ENCODE measurements at places on chromosomes 11 and 22. TPM values are rescaled to one million over a fixed set of nuclear protein-coding genes. Genes with fewer than 3 reads are reported as not detected.

DNA sequence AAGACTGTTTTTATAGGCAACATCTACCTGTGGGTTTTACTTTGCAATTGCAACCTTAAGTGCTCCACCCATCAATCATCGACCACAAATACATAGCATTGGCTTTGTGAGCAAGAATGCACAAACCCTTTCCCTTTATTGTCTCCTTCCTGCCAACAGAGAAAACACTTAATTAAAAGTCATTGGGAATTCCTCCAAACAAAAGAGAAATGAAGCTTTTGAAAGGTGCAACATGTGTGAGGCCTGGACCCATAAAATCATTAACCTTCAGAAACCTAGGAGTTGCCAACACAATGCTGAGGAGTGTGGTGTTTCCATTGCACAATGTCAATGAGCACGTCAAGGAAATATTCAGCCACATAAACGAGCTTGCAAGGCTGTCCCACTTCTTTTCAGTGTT is 223.2 kb downstream of the BLID start:
- no peak overlapping the region for H3K4me3 ChIP-seq
- H3K27me3 ChIP-seq = no peaks in the 10 kb centered on the region
- no peak for DNase-seq
- no peaks in the 10 kb centered on the region for H3K4me1 ChIP-seq
- H3K27ac ChIP-seq = no peak overlapping the region
- no peaks in the 10 kb centered on the region for H3K36me3 ChIP-seq

- no peak overlapping the region for H3K4me3 ChIP-seq
- H3K27ac ChIP-seq = no peak overlapping the region
- no peaks in the 10 kb centered on the region for H3K36me3 ChIP-seq
Observed at GRCh38 chr11:133809569-133810491, 35.5 kb downstream of the SPATA19 start.

DNA sequence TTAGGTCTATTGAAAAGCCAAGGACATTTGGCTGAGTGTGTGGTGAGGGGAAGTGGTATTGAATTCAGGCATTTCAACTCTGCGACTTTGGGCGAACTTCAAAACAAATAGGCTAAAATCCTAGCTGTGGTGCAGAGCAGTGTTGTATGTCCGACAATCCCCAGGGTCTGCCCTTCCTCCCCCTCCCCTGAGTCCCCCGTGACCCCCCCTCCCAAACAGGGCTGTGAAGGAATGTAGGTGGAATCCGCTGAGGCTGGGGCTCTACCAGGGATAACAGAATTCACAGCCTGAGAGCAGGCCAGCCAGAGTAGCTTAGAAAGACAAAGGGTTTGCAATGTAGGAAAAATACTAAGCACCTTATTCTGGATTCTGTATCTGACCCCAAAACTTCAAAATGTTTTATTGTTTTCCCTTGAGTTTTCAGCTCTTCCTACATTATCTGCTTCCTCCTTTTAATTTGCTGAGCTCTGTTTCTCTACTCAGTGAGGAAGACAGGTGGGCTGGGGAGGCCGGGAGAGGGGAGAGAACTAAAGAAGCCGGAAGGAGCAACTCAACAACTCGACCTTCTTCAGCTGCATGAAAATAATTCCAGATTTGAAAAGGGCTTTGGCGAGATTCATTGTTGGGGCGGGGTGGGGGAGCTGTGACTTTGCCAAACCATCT is 315.2 kb downstream of the BLID start:
- no peaks in the 10 kb centered on the region for H3K27me3 ChIP-seq
- no peak overlapping the region for H3K4me3 ChIP-seq
- no peaks in the 10 kb centered on the region for H3K36me3 ChIP-seq
- no peak for DNase-seq
- no peak overlapping the region for H3K27ac ChIP-seq
- H3K4me1 ChIP-seq = no peaks in the 10 kb centered on the region

GRCh38 chr11:31369348-31370329 is at the start of the genes DCDC1 and DNAJC24:
Gene DCDC1, minus strand, starts transcription at chr11:31369739. Its CDS starts 41,459 bp downstream, at chr11:31328280.
Gene DNAJC24, plus strand, starts transcription at chr11:31369860. Its CDS starts 889 bp downstream, at chr11:31370749.
- peak; percentile 91 for DNase-seq
- peak within 1 kb of the TSS; percentile 79 for H3K27ac ChIP-seq
- H3K4me1 ChIP-seq = peaks cover 20% of the 10 kb centered on the region
- H3K36me3 ChIP-seq = no peaks in the 10 kb centered on the region
- H3K27me3 ChIP-seq = no peaks in the 10 kb centered on the region

GRCh38 chr11:47508240-47508957 is 44.5 kb downstream of the CELF1 start:
- peaks cover 4% of the 10 kb centered on the region for H3K36me3 ChIP-seq
- H3K27ac ChIP-seq = no peak overlapping the region
- H3K27me3 ChIP-seq = no peaks in the 10 kb centered on the region
- no peak for DNase-seq
- H3K4me1 ChIP-seq = peaks cover 51% of the 10 kb centered on the region
- H3K4me3 ChIP-seq = no peak overlapping the region

DNA sequence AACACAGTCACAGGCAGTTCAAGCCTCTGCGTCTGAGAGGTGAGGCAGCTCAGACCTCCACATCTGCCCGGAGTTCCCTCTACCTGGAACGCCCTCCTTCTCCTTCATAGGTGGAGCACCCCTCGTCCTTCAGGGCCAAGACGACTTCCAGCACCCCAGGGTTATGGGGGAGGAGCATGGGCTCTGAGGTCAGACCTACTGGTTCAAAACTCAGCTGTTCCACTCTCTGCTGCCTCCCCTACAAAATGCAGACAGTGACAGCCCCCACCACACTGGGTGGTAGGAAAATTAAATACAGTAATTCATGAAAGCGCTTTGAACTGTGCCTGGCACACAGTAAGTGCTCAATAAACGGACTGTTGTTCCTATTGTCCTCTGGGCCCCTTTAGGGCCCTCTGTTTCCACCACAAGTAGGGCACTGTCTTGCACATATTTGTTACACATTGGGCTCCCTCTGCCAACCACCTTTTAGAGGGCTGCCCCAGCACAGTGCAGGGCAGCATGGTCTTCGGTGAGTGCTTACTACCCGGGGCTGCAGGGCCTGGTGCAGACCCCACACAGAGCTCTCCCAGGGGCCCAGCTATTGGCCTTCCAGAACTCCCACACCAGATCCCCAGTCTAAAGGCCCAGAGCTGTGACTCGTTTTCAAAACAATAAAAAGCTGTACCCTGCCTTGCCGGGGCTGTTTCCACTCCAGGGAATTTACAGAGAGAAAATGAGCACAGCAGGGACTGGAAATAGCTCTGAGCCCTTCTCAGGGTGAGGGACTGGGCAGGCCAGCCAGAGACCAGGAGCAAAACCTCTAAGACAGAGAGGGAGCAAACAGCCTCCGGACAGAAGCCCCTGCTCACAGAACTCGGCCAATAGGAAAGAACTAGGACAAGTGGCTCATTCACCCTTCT is 2.5 kb downstream of the TMEM184B start:
- H3K36me3 ChIP-seq = 0 out of 3 replicates have a peak, but pooled peaks cover 4% of the 10 kb centered on the region
- no peak for DNase-seq
- no peak overlapping the region for H3K4me3 ChIP-seq
- no peaks in the 10 kb centered on the region for H3K27me3 ChIP-seq

GRCh38 chr11:407651-408123 is 7.1 kb downstream of the SIGIRR start:
- no peak overlapping the region for H3K27ac ChIP-seq
- peaks cover 11% of the 10 kb centered on the region for H3K36me3 ChIP-seq
- H3K27me3 ChIP-seq = no peaks in the 10 kb centered on the region

GRCh38 chr11:69718147-69718546 is 14.3 kb upstream of the FGF19 start:
- no peak overlapping the region for H3K27ac ChIP-seq
- no peak overlapping the region for H3K4me3 ChIP-seq
- no peaks in the 10 kb centered on the region for H3K4me1 ChIP-seq
- peak; percentile 30 for DNase-seq

DNA sequence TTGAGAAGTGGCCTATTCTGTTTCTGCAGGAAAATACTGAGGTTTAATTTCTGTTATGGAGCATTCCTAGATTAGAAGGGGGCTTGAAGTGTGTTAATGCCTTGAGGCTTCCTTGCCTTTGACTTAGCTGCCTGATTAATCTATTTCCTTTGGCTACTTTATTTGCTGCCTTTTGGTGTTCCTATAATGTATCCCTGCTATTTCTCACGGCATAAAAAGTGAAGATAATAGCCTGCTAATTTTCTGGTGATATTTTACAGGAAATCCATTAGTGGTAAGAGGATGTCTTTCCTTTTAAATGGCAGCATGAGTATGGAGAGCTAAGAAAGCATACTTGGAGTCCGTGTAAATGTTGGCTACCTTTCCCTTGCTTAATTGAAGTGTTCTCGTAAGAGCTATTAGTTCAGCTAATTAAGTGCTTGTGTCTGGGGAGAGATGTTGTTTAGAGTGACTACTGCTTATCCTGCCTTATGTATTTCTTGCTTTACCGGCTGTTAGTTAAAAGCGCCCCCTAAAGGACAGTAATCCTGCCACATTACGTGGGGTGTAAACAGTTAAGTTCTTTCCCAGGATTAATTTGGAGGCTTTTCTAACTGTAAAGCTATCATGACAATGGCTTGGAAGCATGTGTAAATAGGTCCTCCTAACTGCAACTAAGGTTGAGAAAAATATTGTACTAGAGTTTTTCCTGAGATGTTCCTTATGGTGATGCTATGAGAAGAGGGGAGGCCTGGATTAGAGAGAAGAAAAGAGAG is 45.6 kb downstream of the ZNF280B start:
- H3K4me3 ChIP-seq = no peak overlapping the region
- no peaks in the 10 kb centered on the region for H3K36me3 ChIP-seq
- peak; percentile 6 for DNase-seq

DNA sequence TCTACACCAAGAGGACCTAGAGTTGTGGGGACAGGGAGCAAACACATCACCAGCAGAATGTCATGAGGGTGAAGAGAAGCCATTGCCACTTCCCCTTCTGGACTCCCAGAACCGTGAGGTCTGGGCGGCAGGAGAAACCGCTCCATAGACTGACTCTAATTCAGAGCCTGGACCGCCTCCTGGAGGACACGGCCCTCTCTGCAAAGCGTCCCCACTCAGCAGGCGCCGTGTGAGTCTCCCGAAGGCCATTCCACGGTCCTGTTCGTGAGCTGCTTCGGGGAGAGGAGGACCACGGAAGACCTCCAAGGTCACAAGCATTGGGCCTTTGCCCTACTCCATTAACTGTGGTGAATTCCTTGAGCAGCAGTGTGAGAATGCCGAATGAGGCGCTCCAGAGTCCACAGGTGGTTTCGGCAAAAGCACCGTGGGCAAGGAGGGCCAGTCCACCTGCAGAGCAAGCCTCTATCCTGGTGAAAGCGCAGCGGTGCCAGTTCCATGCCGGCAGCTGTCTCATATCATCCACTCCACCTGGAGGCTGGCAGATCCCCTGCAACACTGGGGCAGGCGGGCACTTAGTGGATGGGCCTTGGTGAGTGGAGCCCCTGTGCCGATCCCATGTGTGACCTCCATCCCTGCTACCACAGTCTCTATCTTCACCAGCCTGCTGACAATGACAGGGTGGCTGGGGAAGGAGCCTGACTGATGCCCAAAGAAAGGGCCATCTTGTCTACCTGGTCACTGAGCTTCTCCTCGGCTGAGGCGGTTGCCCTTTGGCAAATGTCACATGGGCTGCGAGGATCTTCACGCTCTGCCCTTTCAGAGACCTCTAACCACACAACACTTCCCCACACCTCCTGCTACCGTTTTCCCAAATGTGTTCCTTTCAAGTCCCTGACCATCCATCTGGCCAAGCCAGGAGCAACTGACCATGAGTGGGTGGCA is 7.5 kb downstream of the C11orf21 start:
- peaks cover 7% of the 10 kb centered on the region for H3K4me1 ChIP-seq
- no peak for DNase-seq
- H3K27ac ChIP-seq = no peak overlapping the region
- H3K27me3 ChIP-seq = peaks cover 1% of the 10 kb centered on the region
- no peaks in the 10 kb centered on the region for H3K36me3 ChIP-seq
- H3K4me3 ChIP-seq = no peak overlapping the region

- DNase-seq = peak; percentile 3
- H3K27ac ChIP-seq = no peak overlapping the region
- no peak overlapping the region for H3K4me3 ChIP-seq
- no peaks in the 10 kb centered on the region for H3K36me3 ChIP-seq
- no peaks in the 10 kb centered on the region for H3K27me3 ChIP-seq
- H3K4me1 ChIP-seq = peaks cover 6% of the 10 kb centered on the region
Observed at GRCh38 chr11:110763249-110764011, 51.2 kb upstream of the ARHGAP20 start.

The ZNF280B gene
- total RNA-seq = 3.7 TPM

The UBQLNL gene
- total RNA-seq = not detected

The OSBP2 gene
- 7.7 TPM for total RNA-seq

The TRPM5 gene
- total RNA-seq = not detected

The SAA1 gene
- total RNA-seq = not detected

Data from HepG2 (cell line).